ENCODE measurements at places on chromosomes 11 and 22.

- no peak for DNase-seq
Measured at GRCh38 chr11:65416841-65417701, 5.5 kb upstream of the NEAT1 start.

- DNase-seq: no peak
Measured at GRCh38 chr11:45258982-45259530, 27.1 kb downstream of the SYT13 start.

GRCh38 chr11:112852143-112852866, 108.9 kb upstream of the NCAM1 start:
- DNase-seq: no peak

GRCh38 chr11:14054116-14055107, 91.9 kb downstream of the SPON1 start:
- DNase-seq: no peak

DNA sequence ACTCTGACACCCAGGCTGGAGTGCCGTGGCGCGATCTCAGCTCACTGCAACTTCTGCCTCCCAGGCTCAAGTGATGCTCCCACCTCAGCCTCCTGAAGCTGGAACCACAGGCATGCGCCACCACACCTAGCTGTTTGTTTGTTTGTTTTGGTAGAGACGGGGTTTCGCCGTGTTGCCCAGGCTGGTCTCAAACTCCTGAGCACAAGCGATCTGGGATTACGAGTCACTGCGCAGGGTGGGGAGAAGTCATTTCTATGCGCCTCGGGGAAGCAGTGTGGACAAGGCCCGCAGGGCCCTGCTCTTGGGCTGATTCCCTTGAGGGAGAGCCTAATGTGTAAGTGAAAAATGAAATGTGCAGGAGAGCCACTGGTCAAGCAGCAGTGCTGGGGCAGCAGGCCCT, 19.6 kb upstream of the SEPTIN5 start:
- DNase-seq: no peak

GRCh38 chr11:34632105-34632791, 11.4 kb downstream of the EHF start:
- DNase-seq: no peak

DNA sequence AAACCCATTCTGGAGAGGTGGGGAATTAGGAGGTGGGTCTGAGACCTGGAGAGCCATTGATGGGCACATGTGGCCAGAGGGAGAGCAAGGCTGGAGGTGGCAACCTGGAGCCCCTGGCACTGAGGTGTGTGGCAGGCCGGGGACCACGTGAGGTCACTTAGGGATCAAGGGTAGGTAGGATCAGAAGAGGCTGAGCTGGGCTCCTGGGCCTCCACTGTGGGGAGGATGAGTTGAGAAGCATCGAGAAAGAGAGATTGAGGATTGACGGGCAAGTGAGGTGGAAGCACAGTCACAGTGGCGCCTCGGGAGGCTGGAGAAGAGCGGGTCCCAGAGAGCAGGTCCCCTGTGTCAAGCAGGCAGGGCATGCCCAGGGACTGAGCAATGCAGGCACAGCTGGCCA, 4.1 kb downstream of the GNAZ start:
- no peak for DNase-seq

DNA sequence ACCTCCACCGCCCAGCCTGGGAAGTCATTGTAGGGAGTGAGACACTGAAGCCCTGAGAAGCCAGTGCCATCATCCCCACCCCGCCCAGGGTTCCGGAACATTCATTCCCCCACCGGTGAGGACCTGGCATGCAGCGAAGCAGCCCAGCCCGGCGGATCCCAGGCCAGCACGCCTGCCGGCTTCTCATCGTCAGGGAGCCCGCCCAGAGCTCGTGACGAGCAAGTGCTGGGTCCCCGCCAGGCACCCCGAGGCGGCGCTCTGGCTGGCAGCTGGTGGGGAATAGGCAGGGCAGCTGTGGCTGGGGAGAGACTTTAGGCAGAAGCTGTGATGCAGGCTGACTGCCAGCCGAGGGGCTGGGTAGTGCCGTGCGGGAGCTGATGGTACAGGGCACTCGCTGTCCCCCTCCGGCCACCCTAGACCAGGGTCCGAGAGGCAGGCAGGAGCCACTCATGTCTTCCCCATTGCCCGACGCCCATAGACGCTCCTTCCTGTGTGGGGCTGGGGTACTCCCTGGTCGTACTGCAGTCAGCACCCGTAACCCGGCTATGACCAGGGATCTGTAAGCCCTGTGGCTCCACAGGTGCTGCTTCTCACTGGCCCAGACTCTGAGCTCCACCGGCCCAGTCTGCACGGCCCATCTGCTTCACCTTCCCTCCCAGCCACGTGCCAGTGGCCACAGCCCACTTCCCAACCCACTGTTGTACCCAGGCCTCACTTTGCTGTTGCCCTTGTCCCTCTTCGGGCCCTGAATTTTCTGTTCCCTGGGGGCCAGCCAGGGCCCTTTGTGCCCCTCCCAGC, 24.5 kb upstream of the CABP7 start:
- DNase-seq: no peak

GRCh38 chr11:85988780-85989179, 80.1 kb downstream of the PICALM start:
- DNase-seq: no peak

DNA sequence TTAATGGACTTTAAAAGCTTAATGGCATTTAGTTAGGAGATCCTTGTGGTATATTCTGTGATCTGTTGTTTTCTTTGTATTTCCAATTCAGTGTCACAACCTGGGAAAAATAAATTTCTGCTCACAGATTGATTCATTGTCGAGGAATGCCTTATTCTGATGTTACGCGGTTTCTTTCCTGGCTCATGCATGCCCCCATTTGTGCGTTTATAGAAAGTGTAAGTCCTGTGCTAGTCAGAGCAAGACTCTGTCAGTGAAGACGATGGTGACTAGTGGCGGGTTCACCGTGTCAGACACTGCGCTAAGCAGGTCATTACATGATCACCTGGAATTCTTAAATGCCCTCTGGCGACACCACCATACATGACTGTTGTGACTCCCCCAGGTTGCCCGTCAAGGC, 169.4 kb downstream of the TBC1D22A start:
- no peak for DNase-seq

GRCh38 chr11:6468712-6469495, 4.8 kb downstream of the TRIM3 start:
- DNase-seq: no peak

DNA sequence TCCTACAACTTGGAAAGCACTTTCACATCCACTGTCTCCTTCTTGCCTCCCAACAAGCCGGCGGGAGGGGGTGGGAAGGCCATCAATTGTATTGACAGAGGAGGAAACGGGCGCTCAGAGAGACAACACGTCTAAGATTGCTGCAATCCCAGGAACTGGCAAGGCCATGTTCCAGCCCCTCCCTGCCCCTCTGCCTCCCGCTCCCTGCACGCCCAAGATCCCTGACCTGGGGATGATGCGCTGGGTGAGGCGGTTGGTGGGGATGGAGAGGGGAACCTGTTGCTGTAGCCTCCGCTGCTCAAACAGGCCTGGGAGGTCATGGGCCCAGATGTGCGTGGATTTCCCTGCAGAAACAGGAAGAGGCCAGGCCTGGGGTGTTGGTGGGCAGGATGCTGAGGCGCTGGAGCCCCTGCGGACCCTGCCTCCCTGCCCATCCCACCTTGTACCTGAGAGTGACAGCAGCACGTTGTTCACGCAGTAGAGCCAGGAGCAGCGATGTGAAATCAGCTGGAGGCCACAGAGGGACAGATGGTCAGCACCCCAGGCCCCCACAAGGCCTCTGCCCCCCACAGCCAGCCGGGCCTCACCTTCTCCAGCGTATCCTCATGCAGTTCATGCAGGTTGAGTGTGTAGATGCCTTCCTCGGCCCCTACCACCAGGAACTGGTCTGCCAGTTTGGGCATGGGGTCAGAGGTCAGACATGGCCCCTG, 6.8 kb downstream of the MAP4K2 start:
- no peak for DNase-seq

DNA sequence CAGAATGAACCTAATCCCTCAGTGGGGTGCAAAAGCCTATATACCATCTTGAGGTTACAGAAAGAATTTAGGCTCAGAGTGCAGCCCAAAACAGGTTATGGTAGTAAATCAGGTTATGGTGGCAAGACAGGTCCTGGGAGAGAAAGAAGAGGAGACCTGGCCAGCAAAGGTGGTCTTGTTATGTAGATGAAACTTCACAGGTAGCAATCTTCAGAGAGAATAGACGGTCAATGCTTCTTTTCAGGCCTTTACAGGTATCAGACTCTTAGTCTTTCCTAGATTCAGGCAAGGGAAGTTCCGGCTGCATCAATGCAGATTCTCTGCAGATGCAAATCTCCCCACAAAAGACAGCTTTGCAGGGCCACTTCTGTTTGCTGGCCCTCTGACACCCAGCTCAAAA, 45.8 kb upstream of the SORL1 start:
- no peak for DNase-seq

DNA sequence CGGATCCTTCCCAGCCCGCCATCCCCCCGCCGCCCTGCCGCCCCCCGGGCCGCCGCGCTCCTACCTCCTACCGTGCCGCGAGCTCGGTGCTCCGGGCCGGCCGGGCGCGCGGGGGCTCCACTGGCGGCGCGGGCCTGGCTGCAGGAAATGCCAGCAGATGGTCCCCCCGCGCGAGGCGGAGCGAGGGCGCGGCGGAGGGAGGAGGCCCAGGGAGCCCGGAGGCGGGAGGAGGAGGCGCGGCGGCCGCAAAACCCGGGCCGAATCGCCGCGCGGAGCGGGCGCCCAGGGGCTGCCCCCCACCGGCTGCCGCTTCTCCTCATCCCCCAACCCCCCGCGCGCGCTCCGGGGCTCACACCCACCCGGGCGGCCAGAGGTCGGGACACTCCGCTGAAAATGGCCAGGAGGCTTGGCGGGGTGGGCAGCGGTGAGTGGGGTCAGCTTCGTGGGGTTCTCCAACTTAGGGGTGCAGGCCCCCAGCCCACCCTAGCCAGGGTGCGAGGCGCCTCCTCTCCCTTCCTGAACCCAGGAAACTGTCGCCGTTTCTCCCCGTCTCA, at the start of gene OSBPL5:
TSS of gene OSBPL5 (minus strand) at position 159 of the 554 bp plus-strand sequence. CDS start 36,162 bp downstream, outside the sequence.
- peak; percentile 28 for DNase-seq

DNA sequence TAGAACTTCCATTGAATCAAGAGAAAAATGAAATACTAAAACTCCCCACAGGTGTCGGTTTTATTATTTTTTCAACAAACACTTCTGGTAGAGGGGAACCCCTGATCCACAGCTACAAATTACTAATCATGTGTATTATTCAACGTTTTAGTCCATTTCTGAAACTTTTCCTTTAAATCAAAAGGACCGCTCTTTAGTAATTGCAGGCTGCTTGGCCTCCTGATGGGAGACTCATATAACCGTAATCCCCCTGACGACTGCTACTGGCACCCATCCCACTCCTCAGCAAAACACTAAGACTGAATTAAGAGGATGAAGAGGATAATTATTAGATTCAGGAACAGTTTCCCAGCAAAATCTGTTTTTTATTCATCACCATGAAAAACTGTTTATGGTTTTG, 46.4 kb downstream of the PAX6 start:
- DNase-seq: no peak

GRCh38 chr11:80831374-80831773, 1390.5 kb upstream of the TENM4 start:
- no peak for DNase-seq

DNA sequence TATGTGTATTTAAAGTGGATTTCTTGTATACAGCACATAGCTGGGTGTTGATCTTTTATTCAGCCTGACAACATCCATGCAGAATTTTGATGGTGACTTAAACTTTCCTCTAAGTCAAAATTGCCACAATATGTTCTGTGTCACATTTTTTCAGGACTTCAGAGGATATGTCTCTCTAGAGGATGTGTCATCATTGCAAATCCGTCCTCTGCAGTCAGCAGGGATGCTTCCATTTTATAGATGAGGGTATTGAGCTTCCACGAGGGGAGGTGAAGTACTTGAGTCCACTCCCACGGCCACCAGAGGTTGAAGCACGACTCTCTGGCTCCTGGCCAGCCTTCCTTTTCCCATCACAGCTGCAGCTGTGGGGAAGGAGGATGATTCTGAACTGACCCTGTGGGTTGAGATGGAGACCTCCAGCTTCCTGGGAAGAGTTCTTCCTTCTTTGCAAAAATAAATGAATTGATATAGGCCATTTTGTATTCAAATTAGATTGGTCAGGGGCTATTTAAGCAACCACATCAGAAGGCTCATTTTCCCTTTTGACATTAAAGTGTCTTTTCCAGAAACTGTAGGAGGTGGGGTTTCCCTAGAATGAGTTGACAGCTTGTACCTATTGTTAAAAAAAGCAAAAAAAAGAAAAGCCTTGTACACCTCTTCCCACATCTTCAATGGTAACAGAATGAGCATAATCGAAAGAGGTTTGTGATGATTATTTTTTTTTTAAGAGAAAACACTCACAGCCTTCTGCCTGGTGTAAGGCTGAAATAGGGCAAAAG, 55.2 kb upstream of the MYEOV start:
- DNase-seq: no peak

DNA sequence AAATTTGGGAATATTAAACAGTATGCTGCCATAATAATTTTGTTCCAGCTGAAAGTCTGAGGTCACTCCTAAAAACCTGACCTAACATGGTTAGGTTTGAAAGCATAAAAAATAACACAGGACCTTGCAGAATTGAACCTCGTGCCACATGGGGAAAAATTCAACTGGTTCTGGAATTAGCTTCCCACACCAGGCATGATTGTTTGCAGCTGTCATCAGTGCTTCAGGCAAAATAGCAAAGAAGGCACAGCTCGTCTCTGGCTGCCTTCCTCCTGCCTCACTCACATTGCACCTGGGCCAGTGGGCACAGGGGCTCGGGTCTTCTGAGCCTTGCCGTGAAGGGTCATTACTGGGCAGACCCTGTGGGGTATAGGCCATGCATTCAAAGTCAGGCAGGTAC, 153.8 kb upstream of the ARHGAP20 start:
- no peak for DNase-seq

DNA sequence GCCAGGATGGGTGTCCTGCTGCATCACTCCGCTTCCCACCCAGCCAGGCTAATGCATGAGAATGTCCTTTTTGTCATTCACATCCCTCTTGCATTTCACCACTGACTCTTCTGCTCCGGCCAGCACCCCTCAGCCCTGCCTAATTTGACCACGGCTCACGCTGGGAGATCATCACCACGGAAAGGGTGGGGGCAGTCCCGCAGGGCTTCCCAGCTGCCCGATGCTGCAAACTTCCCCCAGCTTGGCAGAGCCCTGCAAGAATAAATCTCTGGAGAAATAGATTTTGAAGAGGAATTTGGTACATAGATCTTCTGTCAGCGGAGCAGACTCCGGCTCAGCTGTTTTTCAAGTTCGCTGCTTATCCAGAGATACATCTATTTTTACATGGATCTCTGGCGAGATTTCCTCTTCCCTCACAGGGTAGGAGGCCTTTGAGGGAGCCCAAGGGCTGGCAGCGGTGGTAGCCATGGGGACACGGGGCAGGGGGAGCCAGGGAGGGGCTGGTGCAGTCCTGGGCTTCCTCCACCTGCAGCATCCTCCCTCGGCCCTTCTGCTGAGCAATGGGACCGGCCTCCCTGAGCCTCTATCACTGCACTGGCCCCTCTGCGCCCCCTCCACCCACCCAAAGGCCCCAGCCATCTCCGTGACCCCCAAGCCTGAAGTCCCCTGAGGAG, 62.6 kb downstream of the BUD13 start:
- no peak for DNase-seq

DNA sequence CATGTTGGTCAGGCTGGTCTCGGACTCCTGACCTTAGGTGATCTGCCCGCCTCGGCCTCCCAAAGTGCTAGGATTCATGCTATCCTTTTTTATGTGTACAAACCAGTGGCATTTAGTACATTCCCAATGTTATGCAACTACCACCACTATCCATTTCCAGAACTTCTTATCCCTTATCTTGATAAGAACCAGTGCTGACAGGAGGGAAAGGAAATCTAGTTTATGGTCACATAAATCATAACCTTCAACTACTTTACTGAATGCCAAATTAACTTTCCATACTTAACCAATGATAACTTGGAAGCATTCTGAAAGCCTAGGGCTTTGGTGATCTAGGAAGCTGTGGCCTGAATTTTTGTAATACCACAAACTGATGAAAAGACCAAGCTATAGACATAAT, 170.4 kb downstream of the SWAP70 start:
- no peak for DNase-seq
